ENCODE measurements at places on chromosomes 3 and 15.

DNA sequence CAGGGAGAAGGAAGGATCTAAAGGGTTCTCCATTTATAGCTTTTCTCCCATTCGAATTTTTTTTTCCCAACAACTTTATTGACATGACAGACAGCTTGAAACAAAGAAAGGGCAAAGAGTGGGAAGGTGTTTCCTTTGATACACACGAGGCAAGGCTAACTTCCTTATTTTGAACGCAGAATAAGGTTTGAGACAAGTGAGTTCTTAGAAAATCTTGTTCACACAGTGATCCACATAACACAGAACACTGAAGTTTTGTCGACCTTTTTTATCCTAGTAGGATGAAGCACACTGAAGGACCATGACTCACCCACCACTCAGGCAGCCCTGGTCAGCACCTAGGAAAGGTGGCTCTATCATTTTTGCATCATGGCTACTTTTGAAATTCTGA lies 425.8 kb upstream of the MDFIC2 start:
- H3K36me3 ChIP-seq, result no peaks in the 10 kb centered on the region
- no peak for DNase-seq
- no peaks in the 10 kb centered on the region for H3K4me1 ChIP-seq
- H3K27ac ChIP-seq, result no peak overlapping the region
- no peak overlapping the region for H3K4me3 ChIP-seq

DNA sequence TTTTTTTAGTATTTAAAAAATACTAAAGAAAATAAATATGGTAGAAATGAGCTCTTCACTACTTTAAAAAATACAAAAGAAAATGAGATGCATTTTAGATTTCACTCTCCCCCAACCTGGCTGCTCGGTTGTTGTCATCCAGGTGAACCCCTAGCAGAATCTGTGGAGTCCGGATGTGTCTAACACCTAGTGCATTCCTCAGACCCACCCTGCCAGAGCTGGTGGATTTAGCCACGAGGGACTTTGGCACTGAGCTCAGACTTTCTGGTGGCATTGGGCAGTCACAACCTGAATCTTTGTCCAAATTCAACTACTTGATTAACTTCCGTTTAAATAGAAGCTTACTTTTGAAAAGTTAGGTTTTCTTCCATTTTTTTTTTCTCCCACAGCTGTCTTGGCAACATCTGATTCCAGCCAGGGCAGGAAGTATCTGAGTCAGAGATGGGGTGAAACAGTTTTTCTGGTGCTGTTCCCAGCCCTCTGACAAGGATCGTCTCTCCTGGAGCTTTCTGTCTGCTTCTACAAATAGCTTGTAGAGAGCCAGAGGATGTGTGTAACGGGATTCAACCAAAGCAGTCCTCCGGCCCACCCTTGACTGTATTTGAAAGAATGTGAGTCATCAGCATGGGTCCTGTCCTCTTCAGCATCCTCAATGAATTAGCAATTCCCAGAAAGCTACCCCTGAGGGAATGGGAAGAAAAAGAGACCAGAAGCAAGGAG lies 301.8 kb upstream of the MCTP2 start:
- H3K27ac ChIP-seq, result no peak overlapping the region
- H3K4me1 ChIP-seq, result peaks cover 3% of the 10 kb centered on the region
- no peak overlapping the region for H3K4me3 ChIP-seq
- H3K27me3 ChIP-seq, result no peaks in the 10 kb centered on the region
- no peaks in the 10 kb centered on the region for H3K36me3 ChIP-seq
- peak; percentile 35 for DNase-seq

DNA sequence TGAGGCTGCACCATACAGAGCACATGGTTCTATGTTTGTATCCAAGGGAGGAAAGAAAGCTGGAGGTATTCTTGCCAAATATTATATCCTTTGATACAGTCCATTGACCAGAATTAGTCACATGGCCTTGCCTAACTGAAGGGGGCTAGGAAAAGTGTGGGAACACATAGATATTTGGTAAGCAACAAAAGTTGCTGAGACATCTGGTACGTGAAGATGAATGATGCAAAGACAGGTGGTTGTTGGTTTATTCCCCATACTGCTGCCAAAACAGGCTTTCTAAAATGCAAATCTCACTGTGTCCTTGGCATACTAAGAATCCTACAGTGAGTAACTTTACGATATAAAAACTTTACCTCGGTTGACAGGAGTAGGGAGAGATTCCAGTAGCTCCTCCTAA lies 162.2 kb downstream of the VGLL3 start:
- peaks cover 2% of the 10 kb centered on the region for H3K4me1 ChIP-seq
- H3K36me3 ChIP-seq, result peaks cover 6% of the 10 kb centered on the region
- no peak overlapping the region for H3K27ac ChIP-seq
- DNase-seq, result no peak
- no peak overlapping the region for H3K4me3 ChIP-seq

DNA sequence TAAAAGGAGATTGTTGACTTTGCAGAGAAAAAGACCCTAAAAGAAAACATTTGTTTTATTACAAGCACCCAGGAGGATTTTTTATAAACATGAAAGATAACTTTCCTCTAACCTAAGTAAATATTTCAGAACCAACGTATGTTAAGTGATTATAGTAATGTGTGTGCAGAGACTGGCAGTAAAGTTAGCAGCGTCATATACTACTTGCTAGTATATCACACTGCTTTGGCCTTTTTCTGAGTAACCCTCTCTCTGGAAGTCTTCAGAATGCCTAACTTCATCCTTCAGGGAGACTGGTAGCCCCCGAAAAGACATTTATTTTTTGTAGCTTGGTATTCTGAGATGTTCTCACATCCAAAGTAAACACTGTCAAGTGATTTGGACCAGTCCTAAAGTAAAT lies 17.9 kb downstream of the UBE2E1 start:
- H3K27ac ChIP-seq, result no peak overlapping the region
- no peak overlapping the region for H3K4me3 ChIP-seq
- no peak for DNase-seq
- H3K4me1 ChIP-seq, result peaks cover 9% of the 10 kb centered on the region

- H3K4me1 ChIP-seq, result no peaks in the 10 kb centered on the region
- H3K27ac ChIP-seq, result no peak overlapping the region
- H3K27me3 ChIP-seq, result no peaks in the 10 kb centered on the region
- no peak overlapping the region for H3K4me3 ChIP-seq
Observed at GRCh38 chr15:85112997-85113396, 131.3 kb downstream of the PDE8A start.

- H3K36me3 ChIP-seq, result no peaks in the 10 kb centered on the region
- H3K27me3 ChIP-seq, result no peaks in the 10 kb centered on the region
- no peak overlapping the region for H3K4me3 ChIP-seq
Observed at GRCh38 chr15:42088801-42089640, 5.3 kb downstream of the PLA2G4D start.

DNA sequence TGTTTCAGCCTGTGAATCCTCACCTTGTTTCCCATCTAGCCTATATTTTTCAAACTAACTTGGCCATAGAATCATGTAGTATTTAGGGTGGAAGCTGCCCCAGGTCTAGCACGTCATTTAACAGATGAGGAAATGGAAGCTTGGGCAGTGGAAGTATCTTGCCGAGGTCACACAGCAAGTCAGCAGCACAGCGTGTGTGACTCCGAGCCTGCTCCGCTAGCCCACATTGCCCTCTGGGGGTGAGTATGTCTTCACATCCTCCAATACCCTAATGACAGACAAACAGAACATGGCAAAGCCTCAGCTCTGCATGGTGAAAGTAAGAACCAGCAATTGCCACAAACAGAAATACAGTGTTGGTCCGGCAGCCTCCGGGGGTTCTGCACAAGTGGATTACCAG lies 2.2 kb upstream of the CCR5 start:
- H3K27me3 ChIP-seq, result no peaks in the 10 kb centered on the region
- H3K4me3 ChIP-seq, result no peak overlapping the region
- H3K27ac ChIP-seq, result no peak overlapping the region
- no peaks in the 10 kb centered on the region for H3K36me3 ChIP-seq
- DNase-seq, result peak; percentile 77

All from H9 (cell line).